ENCODE measurements at places on chromosomes 4 and X.

DNA sequence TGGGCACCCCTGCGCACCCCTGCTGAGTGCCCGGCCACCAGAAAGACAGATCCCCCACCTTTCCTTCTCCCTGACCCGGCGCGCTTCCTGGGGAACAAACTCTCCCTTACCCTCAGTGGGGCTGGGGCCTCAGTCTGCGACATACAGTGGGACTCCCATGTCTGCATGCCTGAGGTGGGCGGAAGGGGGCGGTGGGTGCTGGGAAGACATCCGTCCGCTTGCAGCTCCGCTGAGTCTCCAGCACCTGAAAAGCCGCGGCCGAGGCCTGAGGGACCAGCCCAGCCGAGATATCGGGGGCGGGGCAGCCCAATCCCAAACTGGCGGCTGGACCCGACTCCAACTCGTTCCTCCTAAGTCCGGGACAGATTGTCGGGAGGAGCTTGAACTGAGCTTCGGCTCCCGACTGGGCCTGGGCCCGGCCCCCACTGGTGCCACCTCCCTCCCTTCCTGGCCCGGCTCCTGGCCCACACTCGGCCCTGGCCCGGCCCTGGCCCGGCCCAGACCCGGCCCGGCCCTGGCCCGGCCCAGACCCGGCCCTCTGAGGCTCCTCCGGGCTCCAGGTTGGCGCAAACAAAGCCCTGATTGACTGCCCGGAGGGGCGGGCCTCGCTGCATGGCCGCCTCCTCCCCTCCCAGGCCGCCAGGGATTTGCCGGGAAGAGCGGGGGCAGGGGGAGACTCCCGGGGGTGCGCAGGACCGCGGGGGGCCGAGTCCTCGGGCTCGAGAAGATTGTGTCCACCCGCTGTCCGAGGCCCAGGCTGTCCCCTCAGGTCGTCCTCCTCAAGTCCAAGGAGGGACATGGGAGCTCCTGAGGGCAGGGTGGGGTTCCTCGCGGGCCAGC lies 877 bp upstream of the SLC16A2 start:
- peak; percentile 17 for DNase-seq

DNA sequence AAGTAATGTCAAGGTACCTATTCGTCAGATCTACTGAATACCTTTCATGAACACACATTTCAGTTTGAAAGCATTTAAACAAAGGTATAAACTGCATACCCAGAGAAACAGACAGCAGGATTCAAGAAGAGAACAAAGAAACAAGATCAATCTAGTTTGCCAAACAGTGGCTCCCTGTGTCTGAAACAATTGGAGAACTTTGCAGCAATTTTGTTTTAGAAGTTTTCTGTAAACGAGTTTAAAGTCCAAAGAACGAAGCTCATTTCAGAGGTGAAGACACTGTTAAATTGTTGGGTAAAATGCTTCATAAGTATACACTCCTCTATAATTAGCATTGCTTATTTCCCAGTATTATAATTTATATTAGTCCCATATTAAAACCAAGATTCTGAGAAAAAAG lies 21.4 kb upstream of the NSUN7 start:
- DNase-seq, result no peak

- DNase-seq, result no peak
Observed at GRCh38 chr4:63919636-63920365, 489.4 kb downstream of the TECRL start.

DNA sequence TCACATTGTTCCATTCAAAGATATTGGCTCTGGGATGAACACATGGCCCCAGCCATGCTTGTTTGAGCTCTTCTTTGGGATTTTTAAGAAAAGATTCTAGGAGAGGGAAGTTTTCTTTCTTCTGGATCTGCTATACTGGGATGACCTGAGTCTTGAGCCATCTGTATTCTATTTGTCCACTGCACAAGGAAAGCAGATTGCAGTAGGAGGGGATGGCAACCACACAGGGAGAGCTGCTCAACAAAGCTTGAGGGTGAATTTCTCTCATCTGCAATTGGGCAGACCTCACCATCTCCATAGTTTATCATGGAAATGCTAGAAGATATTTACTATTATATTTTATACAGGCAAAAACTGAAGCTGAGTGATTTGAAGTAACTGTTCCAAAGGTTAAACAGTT lies 34.3 kb downstream of the ADH7 start:
- no peak for DNase-seq

DNA sequence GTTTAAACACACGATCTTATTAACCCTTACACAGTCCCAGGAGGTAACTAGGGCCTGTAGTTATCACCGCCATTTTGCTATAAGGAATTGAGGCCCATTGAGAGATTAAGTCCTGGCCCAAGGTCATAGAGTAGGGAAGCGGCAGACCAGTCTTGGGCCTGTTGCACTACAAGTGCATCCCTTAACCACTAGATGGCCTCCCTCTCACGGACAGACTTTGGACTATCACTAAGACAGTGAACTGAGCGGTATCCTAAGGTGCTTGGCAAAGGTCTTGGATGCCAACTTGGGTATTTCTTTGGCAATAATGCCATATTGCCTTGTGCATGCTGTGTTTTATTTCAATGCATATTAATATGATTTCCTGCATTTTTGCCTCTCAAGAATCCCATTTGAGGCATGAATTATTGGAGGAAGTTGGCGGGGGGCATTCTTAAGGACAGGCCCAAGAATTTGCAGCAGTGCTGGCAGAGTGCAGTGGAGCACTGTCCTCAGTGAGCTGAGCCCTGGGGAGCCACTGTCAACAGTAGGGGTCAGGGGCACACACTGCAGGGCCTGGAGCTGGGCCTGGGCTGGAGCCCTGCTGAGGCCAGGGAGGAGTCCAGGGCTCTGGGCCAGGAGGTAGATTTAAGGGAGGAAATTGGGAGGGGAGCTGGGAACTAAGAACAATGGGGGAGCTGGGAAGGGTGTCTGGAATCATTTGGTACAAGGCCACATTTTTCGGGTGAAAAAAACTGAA lies 147.4 kb downstream of the SMIM20 start:
- DNase-seq, result no peak

DNA sequence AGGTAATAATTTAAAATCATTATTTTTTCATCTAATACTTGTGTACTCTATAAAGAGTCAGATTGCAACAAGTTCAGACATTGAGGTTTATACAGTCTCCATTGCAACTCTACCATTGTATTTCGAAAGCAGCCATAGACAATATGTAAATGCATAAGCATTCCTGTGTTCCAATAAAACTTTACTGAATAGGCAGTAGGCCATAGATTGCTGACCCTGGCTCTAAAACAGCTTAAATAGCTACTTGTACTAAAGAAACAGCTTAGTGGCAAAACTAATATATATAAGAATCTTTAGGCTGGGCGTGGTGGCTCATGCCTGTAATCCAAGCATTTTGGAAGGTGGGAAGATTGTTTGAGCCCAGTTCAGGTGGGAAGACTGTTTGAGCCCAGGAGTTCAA lies 115.3 kb downstream of the PRSS12 start:
- DNase-seq, result no peak

DNA sequence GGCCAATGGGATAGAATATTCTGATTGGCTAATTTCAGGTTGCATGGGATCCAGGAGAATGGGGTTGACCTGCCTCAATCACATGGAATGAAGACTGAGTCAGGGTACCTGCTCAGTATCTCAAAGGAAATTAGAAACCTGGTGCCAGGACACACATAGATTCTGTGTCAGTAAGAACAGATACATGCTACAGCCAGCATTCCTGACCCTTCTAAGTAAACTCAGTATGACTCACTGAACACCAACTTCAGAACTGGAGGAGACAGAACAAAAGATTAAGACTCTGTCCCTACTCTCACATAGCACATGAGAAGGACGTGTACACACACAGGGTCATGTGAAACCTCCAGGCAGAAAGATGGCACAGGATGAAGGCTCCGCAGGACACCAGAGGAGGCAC lies 54.5 kb downstream of the FAM184B start:
- no peak for DNase-seq

- no peak for DNase-seq
Observed at GRCh38 chrX:17643528-17643927, 93.8 kb upstream of the SCML1 start.

DNA sequence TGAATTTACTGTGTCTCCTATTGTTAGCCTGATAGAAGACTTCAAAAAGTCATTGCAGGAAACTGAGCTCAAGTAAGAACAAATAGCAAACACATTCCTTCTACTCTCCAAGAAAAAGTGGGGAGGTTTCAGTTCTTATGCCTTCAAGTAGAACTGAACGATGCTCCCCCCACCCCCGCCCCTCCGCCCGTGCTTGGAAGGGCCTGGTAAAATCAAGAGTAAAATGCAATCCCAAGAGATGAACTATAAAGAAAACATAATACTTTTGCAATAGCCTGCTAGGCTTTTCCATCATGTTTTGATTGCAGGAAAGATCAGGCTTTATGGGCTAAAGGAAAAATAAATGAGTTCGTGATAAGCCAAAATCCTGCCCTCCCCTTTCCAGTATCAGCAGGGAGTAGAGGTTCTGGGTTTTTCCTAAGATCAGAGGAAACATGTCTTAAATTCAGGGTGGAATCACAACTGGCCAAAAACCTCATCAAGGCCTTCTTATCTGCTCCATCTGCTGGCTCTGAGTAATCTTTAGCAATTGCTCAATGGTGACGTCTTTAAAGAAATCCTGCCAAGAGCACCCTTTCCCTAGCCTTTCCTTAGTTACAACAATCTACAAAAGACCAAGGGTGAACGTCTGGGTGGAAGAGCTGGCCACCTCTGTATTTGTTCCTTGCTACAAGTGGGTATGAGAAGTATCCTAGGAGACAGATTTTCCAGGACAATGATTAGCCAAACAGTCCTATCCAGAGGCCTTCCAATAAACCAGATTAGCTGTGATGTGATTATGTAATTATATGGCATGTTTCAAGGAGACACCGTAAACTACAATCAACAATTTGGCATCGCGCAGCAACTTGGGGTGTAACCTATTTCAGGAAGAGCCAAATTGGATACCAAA lies 66.3 kb upstream of the FAM9C start:
- no peak for DNase-seq

DNA sequence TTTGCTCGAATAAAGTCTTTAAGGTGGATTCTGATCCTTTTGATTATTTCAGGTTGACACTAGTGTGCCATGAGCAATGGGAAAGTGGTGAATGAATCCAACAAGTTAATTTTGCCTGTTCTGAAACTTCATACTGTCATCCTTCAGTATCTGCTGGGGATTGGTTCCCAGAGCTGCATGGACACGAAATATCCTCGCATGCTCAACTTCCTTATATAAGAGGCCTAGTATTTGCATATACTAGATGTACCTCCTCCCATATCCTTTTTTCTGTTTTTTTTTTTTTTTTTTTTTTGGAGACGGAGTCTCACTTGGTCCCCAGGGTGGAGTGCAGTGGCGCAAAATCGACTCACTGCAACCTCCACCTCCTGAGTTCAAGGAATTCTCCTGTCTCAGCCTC lies 23.0 kb upstream of the PDS5A start:
- DNase-seq, result no peak

- no peak for DNase-seq
Observed at GRCh38 chr4:7034262-7035081, 8.7 kb upstream of the TADA2B start.

DNA sequence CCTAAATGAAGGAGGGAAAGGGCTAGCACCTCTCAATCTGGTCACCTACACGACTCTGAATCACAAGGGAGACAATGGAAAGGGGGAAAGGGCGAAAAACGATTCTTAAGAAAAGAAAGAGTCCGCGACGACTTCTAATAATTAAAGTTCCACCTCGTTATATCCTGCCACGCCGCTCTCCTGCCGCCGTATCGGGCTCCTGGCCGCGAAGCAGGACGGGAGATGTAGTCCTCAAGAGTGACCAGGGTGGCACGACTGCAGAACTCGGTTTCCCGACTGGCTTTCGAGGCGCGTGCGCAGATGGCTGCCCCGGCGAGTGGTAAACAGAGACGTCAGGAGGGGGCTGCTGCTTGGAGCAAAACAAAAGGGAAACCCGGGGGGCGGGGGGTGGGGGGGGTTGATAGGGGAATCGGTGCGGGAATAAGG lies at the start of gene FOXO4:
Gene FOXO4 (plus strand): TSS at position 297 of the 426 bp plus-strand sequence. CDS start 678 bp downstream, outside the sequence.
- peak; percentile 84 for DNase-seq

- no peak for DNase-seq
Observed at GRCh38 chrX:8927701-8928100, 106.2 kb downstream of the FAM9B start.

- DNase-seq, result no peak
Observed at GRCh38 chr4:117821834-117822233, 212.5 kb upstream of the NDST3 start.

- no peak for DNase-seq
Observed at GRCh38 chrX:48511560-48511959, 2.8 kb downstream of the PORCN start.

GRCh38 chr4:37757121-37757520 lies 69.4 kb upstream of the PGM2 start:
- DNase-seq, result no peak

GRCh38 chr4:36556984-36557383 lies 275.6 kb downstream of the DTHD1 start:
- DNase-seq, result no peak

DNA sequence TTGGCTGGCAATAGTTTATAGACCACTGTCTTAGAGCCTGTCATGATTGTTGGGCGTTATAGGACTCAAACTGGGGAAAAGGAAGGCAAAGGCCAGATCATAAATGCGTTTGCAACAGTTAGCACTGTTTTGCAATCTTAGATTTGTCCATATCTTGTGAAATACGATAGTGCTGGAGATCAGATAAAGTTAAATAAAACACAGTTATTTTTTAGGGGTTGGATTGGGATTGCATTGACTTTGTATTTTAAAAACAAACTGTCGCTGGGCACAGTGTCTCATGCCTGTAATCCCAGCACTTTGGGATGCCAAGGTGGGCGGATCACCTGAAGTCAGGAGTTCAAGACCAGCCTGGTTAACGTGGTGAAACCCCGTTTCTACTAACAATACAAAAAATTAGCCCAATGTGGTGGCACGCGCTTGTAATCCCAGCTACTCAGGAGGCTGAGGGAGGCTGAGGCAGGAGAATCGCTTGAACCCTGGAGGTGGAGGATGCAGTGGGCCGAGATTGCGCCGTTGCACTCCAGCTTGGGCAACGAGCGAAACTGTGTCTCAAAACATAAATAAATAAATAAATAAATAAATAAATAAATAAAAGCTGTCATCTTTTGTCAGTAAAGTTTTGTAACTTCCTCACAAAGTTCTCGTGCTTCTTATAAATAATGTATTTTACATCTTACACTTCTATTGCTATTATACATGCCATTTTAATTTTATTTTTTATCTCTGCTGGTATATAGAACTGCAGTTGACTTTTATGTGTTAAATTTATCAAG lies 117.2 kb downstream of the KDM6A start:
- DNase-seq, result no peak

DNA sequence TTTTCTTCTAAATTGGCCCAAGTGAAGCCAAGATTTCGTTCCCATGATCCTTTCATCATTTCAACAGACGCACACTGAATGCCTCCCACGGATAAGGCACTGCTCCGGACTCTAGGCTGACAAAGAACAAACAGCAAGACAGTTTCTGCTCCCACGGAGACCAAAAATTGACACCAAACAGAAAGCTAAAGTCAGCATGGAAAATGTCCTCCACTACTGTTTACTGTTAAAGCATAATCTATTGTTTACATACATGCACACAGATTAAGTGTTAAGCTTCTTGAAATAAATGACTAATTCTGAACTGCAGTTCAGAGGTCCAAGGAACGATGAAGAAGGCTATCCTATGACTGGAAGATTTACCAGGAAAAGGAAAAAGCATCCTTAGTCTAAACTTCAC lies 199.6 kb downstream of the AASDH start:
- DNase-seq, result no peak

All from activated gamma-delta T cell (primary cell).